ENCODE measurements at places on chromosomes 5 and 9.

- no peak for DNase-seq
These were observed 271.2 kb downstream of the AOPEP start for GRCh38 chr9:94997727-94998126.

DNA sequence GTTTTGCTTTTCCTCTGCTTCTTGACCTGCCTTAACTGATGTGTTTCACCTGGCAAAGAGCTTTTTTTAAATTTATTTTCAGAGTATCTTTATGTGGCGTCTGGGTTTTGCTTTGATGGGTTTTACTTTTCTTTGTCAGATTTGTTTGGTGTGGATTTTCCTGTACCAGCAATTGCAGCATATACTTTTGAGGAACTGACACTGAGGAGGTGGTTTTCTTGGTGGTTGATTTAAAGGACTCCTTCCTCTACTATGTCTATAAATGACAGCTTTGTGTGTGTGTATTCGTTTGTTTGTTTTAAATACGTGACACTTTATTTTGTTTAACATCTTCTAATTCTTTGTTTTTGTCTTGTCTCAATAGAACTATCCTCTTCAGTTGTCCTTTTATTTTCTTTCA is 1071.9 kb upstream of the ARRDC3 start:
- DNase-seq, result no peak

- no peak for DNase-seq
These were observed 141.3 kb upstream of the ALDH1B1 start for GRCh38 chr9:38251036-38251860.

DNA sequence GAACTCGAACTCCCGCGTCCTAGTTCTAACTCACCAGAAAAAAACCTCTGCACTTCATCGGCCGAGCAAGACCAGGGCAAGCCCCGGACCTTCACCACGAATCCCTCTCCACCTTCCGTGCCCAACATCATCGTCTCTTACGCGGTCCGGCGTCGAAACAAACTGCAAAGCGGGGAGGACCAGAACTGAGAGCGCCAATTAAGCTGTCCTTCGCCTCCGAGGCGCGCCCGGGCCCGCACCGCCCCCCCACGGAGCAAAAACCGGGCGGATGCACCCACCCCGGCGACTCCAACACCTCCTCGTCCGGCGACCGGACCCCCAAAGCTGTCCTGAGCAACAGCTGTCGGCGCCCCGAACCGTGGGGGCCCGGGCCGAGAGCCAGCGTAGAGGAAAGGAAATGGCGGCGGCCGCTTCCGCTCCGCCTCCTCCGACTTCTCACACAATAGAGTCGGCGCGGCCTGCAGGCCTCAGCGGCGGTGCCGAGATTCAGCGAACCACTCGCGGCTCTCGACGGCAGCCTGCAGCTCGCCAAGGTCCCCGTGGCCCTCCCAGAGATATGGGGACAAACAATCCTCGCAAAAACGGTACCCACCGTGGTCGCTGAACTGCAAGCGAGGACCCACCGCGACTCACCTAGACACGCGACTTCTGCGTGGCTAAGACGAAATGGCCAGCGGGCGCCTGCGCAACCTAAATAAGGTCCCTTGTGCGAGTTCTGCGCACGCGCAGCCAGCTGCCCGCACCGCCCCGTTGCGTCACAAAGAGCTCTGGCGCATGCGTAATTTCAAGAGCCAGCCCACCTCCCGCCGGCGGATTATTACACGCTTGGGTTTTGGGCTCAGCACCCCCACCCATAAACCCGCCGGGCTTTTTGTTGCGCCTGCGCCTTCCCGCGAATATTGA is at the start of gene HNRNPH1:
Gene HNRNPH1 (minus strand): TSS at position 669 of the 903 bp plus-strand sequence. CDS start 538 bp downstream, at position 131.
- peak; percentile 97 for DNase-seq

- DNase-seq, result no peak
These were observed 108.8 kb upstream of the RETREG1 start for GRCh38 chr5:16725575-16725974.

- no peak for DNase-seq
These were observed 300.7 kb upstream of the CLINT1 start for GRCh38 chr5:158159621-158160020.

DNA sequence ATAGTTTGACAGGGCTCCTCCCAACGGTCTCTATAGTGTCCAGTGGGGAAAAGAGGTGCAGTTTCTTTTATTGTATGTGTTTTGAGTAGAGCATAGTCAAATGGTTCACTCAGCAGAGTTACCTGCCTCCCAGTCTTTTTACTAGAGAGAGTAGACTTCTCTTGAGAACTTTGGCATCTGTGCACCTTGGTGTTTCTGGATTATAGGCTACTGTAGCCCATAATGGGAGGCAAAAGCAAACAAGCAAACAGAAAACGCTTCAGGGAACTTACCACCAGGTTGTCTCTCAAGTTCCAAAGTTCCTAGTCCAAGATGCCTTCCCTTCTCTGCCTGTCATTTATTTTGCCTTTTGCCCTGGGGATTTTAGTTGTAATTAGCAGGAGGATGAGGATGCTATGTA is 26.2 kb downstream of the INVS start:
- DNase-seq, result no peak

GRCh38 chr9:123395276-123395688 is 39.3 kb downstream of the CRB2 start:
- no peak for DNase-seq

All from activated naive CD4-positive, alpha-beta T cell (primary cell).